Epithelial cell of proximal tubule (primary cell): ENCODE measurements at places on chromosomes 4 and X.

GRCh38 chr4:15354371-15355297, 73.2 kb upstream of the C1QTNF7 start:
- DNase-seq: no peak

GRCh38 chrX:153669174-153669890, 4.3 kb downstream of the PNCK start:
- no peak for DNase-seq

DNA sequence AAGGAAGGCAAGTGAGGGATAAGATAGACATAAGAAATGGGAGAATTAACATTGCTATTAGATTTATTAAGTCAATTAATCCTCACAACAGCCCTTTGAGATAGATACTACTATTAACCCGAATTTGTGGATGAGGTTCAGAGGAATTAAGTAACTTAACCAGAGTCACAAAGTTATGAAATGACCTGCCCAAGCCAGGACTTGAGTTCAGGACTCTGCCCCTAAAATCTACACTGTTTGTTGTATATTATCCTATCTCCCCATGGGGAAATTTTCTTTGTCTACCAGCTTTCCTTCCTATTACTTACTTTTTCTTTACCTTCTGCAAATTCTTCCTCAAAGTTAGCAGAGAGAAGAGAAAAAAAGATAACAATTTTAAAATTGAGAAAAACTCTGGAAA, 33.4 kb upstream of the UBQLN2 start:
- no peak for DNase-seq

DNA sequence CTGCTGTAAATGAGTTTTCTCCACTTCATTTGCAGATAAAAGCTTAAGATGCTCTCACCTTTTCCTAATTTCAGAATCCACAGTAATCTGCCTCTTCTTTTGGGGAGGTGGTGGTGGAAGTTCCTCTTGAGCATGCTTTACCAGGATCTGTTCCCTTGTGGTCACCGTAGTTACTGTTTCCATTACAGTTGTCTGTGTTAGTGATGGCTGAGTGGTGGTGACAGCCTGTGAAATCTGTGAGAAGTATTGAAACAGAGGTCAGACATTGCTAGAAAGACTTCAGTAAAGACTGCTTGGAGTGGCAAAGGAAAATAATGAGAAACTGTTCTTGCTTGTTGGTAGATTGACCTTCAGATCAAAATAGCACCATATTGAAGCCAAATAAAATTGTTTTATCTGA, 666.2 kb downstream of the DMD start:
- DNase-seq: no peak

- no peak for DNase-seq
These were observed 28.6 kb downstream of the DCLK2 start for GRCh38 chr4:150106886-150107285.

GRCh38 chr4:139368998-139369397, 66.7 kb upstream of the NDUFC1 start:
- no peak for DNase-seq

GRCh38 chrX:81259714-81260395, 58.0 kb downstream of the SH3BGRL start:
- DNase-seq: no peak

- DNase-seq: no peak
These were observed 1.1 kb upstream of the ATOH1 start for GRCh38 chr4:93827272-93827947.

GRCh38 chr4:71749008-71749594, 34.8 kb downstream of the GC start:
- no peak for DNase-seq

GRCh38 chr4:145934434-145935047, 4.1 kb downstream of the ZNF827 start:
- DNase-seq: no peak

- DNase-seq: no peak
These were observed 552 bp downstream of the IKBKG start for GRCh38 chrX:154548028-154548316.

DNA sequence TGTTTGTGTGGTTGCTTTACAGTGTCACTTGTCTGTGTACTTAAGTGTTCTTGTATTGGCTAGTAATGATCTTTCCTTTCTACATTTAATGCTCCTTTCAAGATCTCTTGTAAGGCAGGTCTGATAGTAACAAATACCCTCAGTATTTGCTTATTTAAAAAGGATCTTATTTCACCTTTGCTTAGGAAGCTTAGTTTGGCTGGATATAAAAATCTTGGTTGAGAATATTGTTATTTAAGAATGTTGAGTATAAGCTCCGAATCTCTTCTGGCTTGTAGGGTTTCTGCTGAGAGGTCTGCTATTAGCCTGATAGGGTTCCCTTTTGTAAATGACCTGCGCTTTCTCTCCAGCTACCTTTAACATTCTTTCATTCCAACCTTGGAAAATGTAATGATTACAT, 35.7 kb downstream of the LCORL start:
- DNase-seq: no peak

GRCh38 chrX:20418379-20419150, 151.9 kb upstream of the RPS6KA3 start:
- DNase-seq: no peak

- DNase-seq: no peak
These were observed 287.4 kb downstream of the TECRL start for GRCh38 chr4:64121803-64122202.

GRCh38 chr4:139324620-139325019, 22.3 kb upstream of the NDUFC1 start:
- DNase-seq: no peak

DNA sequence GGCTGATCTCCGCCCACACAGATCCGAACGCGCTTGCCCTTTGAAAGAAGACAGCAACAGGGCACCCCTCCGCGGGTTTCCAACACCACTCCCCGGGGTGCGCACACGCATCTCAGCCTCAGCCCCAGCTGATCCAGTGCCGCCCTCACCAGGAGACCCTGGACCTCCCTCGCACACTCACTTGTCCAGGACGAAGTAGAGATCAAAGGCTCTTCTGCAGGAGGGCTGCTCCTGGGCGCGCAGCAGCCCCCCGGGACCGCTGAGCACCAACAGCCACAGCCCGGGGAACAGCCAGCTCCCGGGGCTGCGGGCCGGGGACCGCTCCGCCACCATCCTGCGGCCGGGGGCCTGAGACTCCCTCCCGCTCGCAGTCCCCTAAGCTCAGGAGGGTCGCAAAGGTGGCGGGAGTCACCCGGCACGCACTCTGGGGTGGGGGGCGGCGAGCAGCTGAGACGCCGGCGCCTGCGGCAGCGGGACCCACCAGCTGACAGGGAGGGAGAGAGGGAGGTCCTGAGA, 743 bp downstream of the ANTXR2 start:
- no peak for DNase-seq

DNA sequence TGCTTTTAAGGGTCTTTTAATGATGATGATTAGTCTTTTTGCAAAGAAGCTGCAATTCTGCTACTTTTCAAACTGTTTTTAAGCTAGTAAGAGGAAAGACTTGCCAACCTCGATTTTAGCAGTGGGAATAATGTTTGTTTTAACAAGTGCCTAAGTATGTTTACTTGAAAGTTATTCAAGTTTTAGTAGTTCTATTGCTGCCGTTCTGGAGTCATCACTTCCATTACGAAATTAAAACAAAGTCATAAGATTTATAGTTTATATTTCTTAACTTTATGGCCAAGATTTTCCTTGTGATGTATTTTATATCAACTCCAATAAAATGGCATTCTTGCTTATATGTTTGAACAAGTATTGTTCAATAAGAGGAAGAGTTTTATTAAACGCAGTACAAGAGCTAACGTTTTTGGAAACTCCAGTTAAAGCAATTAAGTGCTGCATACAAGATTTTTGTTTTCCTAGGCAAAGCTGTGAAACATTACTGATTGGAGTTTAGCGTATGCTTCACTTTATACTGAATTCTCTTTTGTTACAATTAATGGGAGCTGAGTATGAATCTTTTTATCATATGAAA, 211.3 kb downstream of the TENM3 start:
- no peak for DNase-seq

DNA sequence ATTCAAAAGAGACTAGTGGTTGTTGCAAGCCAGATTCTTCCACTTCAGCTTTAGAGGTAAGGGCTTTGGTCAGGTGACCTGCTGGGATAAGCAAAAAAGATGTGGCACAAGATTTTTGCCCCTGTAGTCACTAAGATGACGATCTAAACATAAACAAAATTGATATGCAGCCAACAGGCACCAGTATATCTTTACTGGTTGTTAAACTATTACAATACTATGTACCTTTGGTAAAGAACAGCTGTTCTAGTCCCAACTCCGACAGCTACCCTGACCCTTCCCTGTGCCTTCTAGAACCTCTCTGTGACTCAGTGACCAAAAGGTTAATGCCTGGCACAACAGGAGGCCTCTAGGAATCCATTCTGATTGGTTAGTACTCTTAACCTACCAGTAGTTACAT, 59.6 kb downstream of the MGST2 start:
- DNase-seq: no peak

DNA sequence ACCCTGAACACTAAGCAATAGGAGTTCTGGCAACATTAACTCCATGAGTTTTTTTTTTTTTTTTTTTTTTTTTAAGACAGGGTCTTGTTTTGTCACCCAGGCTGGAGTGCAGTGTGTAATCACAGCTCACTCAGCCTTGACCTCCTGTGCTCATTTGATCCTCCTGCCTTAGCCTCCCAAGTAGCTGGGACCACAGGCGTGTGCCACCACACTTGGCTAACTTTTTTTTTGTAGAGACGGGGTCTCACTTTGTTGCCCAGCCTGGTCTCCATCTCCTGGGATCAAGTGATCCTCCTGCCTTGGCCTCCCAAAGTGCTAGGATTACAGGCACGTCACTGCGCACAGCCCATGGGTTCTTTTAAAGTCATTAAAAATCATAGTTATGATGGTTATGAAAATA, 5.1 kb downstream of the RHOH start:
- DNase-seq: no peak

- DNase-seq: no peak
These were observed 457.4 kb downstream of the CENPC start for GRCh38 chr4:67087897-67088296.

- no peak for DNase-seq
These were observed 39.7 kb upstream of the DCLK2 start for GRCh38 chr4:150038335-150039076.

DNA sequence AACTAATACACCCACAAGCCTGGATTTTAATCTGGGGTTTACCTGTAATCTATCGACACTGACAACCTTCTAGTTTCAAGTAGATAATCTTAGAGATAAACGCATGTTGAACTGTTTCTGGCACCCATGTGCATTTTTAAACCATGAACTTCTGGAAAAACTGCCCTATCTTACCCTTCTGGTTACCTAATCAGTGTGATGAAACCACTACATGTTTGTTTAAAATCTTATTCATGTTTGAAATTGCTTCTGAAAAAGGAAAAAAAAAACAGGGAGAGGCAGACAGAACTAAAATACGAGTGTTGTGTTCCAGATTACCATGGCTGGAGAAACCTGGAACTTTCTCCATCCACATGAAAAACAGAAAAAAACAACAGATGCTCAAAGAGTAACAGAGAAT, 139.3 kb downstream of the MID1IP1 start:
- DNase-seq: no peak

DNA sequence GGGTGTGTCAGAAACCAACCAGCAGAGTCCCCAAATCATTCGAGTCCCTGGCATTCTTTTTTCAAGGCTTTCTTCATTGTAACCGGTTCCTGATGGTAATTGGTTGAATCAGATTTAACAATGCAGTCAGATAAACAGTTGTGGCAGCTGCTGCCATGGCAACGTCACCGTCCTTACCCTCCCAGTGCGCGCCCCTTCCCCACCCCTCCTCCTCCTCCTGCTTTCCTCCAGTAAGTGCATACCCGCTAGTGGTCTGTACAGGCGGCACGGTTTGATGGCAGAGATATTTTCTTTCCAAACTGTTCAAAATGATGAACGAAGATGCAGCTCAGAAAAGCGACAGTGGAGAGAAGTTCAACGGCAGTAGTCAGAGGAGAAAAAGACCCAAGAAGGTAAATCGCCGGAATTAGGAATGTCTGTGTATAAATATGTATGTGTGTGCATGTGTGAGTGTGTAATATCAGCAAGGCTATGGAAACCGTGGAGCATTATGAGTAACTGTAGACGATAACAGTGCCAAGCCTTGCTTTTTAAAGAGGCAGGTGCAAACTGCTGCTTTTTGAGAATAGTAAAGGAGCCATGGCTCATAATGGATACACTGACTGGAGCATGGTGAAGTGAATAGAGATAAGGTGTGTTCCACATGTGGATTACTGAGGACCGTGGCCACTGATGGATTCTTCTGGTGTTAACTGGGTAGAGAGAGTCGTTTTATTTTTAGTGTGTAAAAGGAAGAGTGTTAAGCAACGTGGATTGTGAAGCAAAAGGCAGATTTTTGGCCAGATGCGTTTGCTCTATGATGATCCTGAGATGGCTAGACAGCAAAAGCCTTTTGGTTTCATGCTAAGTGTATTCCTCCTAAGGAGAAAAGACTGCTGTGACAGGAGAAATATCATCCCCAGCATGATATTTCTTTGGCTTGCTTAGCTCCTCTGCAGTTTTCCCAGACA, at the start of gene ANK2:
TSS of gene ANK2 (plus strand) at position 233 of the 950 bp plus-strand sequence. CDS start at position 309, 76 bp downstream.
- DNase-seq: no peak

DNA sequence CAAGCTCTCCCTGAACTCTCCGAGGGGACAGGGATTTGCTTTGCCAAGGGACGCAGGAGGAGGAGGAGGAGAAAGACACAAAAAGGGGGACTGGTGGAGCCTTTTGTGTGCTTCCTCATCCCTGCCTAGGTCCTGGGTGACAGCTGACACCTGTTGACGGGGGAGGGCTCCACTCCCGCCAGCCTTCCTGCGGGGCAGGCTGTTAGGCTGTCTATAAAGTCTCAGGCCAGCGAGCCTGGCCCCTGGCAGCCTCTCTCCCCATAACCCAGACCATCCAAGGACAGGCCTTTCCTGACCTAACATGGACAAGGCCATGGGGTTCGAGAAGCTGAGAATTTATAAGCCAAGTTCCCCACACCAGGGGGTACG, 832 bp upstream of the EVC2 start:
- no peak for DNase-seq

DNA sequence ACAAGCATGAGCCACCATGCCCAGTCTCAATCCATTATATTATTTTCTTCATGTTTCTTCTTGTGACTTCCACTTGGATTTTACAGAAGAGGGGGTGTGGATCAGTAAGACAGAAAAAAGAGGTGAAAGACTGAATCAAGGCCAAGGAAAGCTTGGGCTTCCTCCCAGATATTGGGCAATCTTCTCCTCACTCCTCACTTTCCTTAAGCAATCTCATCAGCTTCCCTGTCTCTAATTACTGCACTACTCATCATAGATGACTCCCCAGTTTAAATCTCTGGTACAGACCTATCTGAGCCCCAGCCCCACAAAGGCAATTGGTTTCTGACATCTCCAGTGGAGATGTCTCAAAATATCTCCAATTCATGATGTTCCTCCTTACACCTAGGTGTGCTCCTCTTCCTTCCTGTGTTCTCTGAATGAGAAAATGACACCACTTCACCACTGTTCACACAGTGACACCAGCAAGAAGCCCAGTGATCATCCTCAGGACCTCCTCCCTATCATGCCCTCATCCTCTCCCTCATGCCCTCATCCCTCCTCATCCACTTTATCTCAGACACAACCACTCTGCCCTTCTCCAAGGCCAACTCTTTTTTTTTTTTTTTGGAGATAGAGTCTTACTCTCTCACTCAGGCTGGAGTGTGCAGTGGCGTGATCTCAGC, 44.8 kb upstream of the HERC6 start:
- DNase-seq: no peak
